Osteoblast (primary cell): ENCODE measurements at places on chromosomes 3 and 15. TPM values are rescaled to one million over a fixed set of nuclear protein-coding genes. Genes with fewer than 3 reads are reported as not detected.

GRCh38 chr3:73571238-73571794 is 53.4 kb downstream of the PDZRN3 start:
- no peaks in the 10 kb centered on the region for H3K36me3 ChIP-seq
- H3K27ac ChIP-seq: no peak overlapping the region
- H3K27me3 ChIP-seq: no peaks in the 10 kb centered on the region
- no peaks in the 10 kb centered on the region for H3K4me1 ChIP-seq
- no peak overlapping the region for H3K4me3 ChIP-seq

Gene GOLGA8O
- 0.88 and 1.1 TPM in 2 replicates for total RNA-seq

- H3K4me3 ChIP-seq: no peak overlapping the region
- no peaks in the 10 kb centered on the region for H3K27me3 ChIP-seq
- H3K36me3 ChIP-seq: no peaks in the 10 kb centered on the region
- H3K4me1 ChIP-seq: no peaks in the 10 kb centered on the region
- peak; percentile 19 for DNase-seq
These were observed 158.7 kb upstream of the NANOGP8 start for GRCh38 chr15:35243758-35244157.

Gene MYEF2
- 0.88 and 1.1 TPM in 2 replicates for total RNA-seq

DNA sequence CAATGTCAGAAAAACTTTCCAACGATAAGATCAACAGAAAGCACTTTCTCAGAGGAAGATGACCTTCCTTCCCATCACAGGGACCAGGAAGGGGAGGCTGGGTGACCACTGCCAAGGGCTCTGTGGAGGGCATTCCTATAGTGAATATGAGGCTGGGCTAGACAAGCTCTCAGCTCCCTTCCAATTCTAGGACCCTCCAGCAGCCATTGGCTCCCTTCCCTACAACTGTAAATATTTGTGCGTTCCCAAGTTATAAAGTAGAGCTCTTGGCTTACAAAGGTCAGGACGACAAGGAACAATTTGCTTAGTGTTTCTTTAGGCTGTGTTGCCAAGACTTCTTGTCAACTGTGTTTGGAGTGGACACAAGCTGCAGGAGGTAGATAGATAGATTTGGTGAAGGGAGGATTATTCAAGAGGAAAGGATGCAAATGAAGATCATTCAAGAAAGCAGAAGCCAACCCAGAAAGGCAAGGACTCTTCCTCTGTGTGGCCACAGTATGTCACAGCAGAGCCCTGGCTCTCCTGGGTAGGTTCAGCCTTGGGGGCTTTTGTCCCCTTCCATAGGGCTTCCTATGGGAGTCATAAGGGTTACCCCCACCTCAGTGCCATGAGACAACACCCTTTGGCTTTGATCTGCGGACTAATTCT is 223.6 kb upstream of the TLE3 start:
- no peak overlapping the region for H3K4me3 ChIP-seq
- no peak overlapping the region for H3K27ac ChIP-seq
- peaks cover 45% of the 10 kb centered on the region for H3K4me1 ChIP-seq
- no peaks in the 10 kb centered on the region for H3K27me3 ChIP-seq
- no peaks in the 10 kb centered on the region for H3K36me3 ChIP-seq

DNA sequence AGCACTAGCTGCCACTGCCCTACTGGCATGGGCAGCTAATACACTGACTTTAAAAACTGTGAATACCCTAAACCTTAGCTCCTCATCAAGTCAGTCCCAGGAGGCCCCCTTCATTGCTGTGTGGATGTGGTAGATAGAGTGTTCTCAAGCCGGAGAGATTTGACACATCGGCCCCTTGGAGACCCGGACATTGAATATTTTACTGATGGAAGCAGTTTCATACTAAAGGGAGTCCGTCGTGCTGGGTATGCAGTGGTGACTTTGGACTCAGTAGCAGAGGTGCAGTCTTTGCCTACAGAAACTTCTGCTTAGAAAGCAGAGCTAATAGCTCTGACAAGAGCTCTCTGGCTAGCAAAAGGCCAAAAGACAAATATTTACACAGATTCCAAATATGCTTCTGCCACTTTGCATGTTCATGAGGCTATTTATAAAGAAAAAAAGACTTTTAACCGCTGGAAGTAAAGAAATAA is 17.5 kb downstream of the CCR4 start:
- H3K4me3 ChIP-seq: no peak overlapping the region
- H3K27ac ChIP-seq: no peak overlapping the region
- no peaks in the 10 kb centered on the region for H3K4me1 ChIP-seq
- H3K27me3 ChIP-seq: peaks cover 4% of the 10 kb centered on the region
- H3K36me3 ChIP-seq: no peaks in the 10 kb centered on the region
- no peak for DNase-seq

GRCh38 chr15:42392309-42393024 is 33.2 kb downstream of the CAPN3 start:
- DNase-seq: no peak
- no peaks in the 10 kb centered on the region for H3K36me3 ChIP-seq
- peaks cover 3% of the 10 kb centered on the region for H3K4me1 ChIP-seq
- H3K27ac ChIP-seq: no peak overlapping the region

Gene PLSCR2
- not detected in 2 replicates for total RNA-seq

Gene RARB
- total RNA-seq: 4.1 and 7.6 TPM in 2 replicates

DNA sequence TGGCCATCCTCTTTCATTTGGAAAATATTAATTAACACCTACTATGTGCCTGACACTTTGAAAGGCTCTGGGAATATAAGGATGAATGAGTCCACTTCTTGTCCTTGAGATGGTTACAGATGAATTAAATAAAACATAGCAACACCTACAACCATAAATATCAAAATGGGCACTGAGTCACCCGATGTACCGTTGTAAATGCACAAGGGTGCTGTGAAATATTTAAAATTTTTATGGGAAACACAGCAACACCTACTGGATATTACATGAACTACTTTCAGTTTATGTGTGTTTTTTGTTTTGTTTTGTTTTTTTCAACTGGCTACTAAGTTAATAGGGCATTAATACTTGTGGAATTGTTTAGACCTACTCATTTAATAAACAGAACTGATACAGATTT is 239.0 kb upstream of the NAALADL2 start:
- peak overlapping the region; percentile 27 for H3K27ac ChIP-seq
- no peak overlapping the region for H3K4me3 ChIP-seq
- no peaks in the 10 kb centered on the region for H3K36me3 ChIP-seq
- H3K27me3 ChIP-seq: no peaks in the 10 kb centered on the region

DNA sequence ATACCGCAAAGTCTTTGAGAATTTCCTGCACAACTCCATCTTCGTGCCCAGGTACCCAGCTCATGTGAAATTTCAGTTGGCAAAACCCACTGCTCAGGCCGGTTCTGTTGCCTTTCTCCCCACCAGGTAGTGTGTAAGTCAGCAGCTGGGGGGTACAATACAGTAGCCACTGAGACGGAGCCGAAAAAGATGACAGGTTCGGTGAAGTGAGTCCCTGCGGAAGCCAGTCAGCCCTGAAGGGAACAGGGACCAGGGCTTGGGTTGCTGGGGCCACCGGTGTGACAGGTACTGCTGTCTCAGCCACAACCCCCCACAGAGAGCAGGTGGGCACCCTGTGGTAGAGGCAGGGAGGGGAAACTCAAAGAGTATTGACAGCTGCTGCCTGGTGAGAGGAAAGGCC is 90.8 kb downstream of the PGPEP1L start:
- no peak overlapping the region for H3K4me3 ChIP-seq
- H3K27me3 ChIP-seq: no peaks in the 10 kb centered on the region
- H3K27ac ChIP-seq: no peak overlapping the region
- DNase-seq: no peak

GRCh38 chr3:33256249-33256648 is 21.0 kb upstream of the FBXL2 start:
- no peaks in the 10 kb centered on the region for H3K36me3 ChIP-seq
- H3K27me3 ChIP-seq: no peaks in the 10 kb centered on the region
- no peaks in the 10 kb centered on the region for H3K4me1 ChIP-seq

- no peak for DNase-seq
- H3K4me3 ChIP-seq: no peak overlapping the region
- no peak overlapping the region for H3K27ac ChIP-seq
- H3K27me3 ChIP-seq: no peaks in the 10 kb centered on the region
These were observed 313.3 kb downstream of the MECOM start for GRCh38 chr3:169350228-169350627.

DNA sequence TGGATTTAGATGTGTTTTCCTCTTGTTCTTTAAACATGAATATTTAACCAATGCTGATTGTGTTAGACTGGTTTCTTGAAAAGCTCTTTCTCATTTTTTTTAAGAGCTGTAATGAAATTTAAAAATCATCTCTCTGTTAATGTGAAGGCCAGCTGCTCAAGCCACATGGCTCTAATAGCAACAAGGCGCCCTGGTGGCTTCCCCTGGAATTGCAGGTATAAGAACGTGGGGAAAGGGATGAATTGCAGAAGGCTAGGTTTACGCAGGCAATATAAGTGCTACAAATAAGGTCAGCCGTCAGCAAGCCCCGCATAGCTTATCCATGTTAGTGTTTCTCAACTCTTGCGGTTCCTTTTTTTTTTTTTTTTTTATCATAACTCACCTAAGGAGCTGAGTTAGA is 108.5 kb downstream of the SAMMSON start:
- H3K4me3 ChIP-seq: no peak overlapping the region
- no peaks in the 10 kb centered on the region for H3K27me3 ChIP-seq
- no peaks in the 10 kb centered on the region for H3K36me3 ChIP-seq
- no peak overlapping the region for H3K27ac ChIP-seq
- DNase-seq: no peak

- no peaks in the 10 kb centered on the region for H3K36me3 ChIP-seq
- no peak for DNase-seq
- H3K27me3 ChIP-seq: no peaks in the 10 kb centered on the region
- no peak overlapping the region for H3K4me3 ChIP-seq
These were observed 436.7 kb upstream of the CFAP20DC start for GRCh38 chr3:59486520-59486919.

DNA sequence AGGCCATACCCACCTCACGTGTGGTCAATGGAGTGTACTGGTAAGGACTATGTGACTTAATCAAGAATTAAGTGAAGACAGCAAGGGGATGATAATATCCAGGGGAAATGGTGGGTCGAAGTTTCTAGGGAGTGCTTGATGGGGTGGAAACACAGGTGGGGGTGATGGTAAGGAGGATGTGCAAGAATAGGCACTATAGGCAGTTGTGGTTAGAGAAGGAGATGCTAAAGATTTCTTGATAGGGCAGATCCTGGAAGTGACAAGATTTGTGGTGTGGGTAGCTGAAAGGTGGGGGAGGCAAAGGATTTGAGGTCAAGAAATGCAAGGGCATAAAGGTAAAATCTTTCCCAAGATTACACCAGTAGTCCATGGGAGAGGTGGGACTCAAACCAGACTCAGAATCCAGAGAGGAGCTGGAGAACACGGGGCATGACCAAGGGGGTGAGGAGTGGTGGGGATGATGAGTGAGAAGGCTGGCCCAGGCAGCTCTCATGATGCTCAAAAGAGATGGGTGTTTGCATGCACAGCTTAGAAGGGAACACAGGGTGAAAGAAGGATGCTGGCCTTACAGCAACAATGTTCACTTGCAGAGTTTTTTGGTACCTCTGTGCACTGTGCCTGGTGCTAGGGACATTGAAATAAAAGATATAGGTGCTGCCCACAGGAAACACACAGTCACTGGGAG is 78.4 kb downstream of the CCR1 start:
- no peak overlapping the region for H3K4me3 ChIP-seq
- H3K27ac ChIP-seq: no peak overlapping the region
- peaks cover 11% of the 10 kb centered on the region for H3K4me1 ChIP-seq
- peaks cover 16% of the 10 kb centered on the region for H3K27me3 ChIP-seq
- H3K36me3 ChIP-seq: no peaks in the 10 kb centered on the region
- DNase-seq: peak; percentile 74

DNA sequence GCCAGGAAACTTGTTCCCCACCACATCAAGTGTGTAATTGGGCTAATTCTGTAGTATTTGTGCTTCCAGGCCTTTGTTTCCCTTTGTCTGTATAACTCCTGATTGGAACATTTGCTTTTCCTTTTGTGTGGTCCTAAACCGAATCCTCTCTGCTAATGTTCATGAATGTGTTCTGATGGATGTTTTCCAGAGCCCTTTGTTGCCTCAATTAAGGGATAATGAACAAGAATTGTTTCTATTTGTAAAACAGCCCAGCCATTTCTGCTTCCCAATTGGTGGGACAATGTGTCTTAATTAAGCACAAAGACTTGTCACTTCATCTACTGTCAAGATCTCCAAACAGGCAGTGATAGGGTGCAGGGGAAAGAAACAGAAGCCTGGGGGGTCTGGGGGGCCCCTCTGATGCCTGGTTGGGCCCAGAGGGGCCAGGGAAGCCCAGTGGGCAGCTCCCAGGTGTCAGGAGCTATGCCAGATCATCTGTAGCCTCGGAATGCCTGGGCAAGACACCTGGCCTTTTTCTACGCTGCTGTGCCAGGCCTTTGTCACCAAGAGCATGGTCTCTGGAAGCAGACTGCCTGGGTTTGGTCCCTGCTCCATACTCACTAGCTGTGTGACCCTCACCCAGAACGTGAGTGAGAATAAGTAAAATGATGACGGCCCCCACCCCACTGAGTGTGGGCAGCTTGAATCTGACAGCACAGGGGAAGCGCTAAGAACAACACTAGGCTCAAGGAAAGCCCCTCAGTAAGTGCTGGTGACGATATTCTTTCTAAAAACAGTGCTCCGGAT is 116.6 kb upstream of the PRR20G start:
- DNase-seq: no peak
- H3K4me1 ChIP-seq: no peaks in the 10 kb centered on the region
- H3K27me3 ChIP-seq: peaks cover 3% of the 10 kb centered on the region
- no peak overlapping the region for H3K4me3 ChIP-seq

Gene FAM81A
- 0.29 and 0.72 TPM in 2 replicates for total RNA-seq
